ENCODE measurements at places on chromosomes 11 and 22.
A peak's percentile ranks its signal among the peaks of the same experiment; 100 is the strongest.

DNA sequence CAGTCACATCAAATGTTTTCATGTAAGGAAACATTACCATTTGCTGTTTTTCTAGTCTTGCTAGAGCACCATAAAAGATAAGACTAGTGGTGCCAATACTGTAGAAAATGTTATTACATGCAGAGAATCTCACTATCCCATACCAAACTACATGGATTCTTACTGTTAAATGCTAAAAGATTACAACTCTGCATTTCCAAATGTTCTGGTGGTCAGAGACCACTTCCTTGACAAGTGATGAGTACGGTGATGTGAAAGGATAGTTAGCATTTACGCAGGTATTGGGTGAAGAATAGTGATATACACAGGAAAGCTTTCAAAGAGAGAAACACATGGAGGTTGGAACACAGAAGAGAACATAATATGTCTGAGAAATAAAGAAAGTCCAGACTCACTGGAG, 98.2 kb downstream of the GGTLC2 start:
- DNase-seq = no peak

DNA sequence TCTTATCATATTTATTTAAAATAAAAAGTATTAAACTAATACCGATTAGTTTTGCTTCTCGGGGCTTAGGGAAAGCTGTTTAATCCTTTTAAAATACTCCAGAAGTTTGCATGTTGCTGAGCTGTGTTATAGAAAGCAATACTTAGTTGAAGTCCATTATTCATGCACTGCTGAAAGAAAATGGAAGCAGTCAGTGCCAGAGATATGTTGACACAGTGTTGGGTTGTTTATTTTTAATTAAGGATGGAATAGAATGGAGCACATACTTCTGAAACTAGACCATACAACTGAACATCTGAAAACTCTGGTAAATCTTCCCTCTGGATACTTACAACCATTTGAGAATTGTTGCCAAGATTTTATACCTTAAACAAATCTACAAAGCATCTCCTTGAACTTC, 282.7 kb upstream of the CCDC179 start:
- no peak for DNase-seq

DNA sequence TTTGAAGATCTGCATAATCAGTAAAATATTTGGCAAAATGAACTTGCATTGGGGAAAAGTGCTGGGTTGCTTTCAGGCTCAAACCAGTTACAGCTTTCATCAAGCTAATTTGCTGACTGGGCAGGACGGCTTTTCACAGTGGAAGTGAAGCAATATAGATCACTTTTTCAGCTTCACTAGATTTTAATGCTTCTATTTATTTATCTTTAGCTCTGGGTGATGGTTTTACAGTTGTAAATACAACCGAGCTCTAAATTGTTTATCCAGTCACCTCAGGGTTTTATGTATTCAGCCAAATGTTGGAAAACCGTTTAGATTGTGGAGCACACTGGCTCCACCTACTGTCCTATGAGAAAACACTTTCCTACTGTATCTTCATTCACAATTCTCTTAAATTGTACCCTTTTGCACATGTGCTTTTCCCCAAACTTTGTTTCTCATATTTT, 58.2 kb downstream of the ACER3 start:
- no peak for DNase-seq

DNA sequence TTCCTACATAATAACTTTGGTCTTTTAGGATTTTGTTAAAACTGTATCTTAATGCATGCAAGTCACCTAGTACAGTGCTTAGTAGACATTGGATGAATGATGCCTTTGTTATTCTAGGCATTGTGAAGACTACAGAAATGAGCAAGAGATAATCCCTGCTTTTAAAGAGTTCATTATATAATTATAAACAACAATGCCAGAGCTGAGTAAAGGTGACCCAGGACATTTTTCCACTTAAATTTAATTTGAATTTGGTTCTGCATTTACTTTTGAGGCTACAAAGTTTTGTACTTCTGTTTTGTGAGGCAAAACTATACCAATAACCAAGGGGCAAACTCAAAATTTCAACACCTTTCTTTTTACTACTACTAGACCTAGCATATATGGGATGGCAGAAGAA, 182.0 kb upstream of the SESN3 start:
- no peak for DNase-seq

DNA sequence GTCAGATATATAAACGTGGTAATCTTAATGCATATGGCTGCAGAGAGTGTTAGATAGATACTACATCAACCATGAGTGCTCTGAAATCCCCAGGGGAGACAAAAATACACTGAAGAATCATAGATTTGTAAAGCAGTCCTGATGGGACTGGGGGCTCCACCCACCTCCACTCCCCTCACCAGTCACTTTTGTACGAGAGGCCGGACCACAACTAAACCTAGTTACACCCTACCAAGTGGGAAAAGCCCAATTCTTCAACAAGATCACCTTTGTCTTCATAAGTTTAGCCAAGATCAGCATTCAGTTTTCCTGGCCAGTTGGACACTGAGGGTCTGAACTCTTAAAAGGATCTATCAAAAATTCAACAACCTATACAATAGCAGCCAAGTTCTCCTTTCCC, 1.5 kb downstream of the SF1 start:
- DNase-seq = no peak

GRCh38 chr11:60168306-60168705, 14.6 kb downstream of the MS4A6A start:
- DNase-seq = no peak

DNA sequence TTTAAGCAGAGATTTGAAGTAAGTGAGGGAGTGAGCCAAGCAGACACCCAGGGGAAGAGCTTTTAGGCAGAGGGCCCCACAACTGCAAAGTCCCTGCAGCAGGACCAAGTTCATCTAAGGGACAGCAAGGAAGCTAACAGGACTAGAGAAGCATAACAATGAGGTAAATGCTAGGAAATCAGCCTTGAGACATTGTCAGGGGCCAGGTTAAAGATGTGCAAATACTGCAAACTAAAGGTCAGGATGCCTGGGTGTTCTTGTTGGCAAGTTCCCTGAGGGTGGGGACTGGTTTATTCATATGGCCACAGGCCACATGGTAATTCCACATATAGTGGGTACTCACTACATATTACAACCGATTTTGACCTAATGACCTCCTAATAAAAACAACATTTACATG, 399.2 kb upstream of the NARS2 start:
- DNase-seq = no peak

GRCh38 chr11:119047205-119047604, 9.8 kb downstream of the HYOU1 start:
- DNase-seq = no peak

DNA sequence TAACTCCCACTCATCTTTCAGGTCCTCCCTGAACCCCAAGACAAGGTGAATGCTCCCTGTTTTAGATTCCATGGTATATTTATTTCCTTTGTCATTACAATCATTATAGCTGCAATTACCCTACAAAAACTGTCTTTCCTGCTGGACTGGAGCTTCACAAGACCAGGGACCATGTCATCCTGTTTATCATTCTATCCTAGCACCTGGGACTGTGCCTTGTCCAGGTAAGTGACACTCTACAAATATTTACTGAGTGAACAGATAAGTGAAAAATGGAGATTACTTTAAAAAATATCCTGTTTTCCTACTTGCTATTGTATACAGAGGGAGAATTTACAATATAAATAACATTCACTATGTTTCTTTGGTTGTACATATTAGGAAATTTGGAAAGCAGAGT, 22.5 kb upstream of the ELF5 start:
- no peak for DNase-seq

GRCh38 chr11:102293873-102294601, 23.2 kb upstream of the BIRC3 start:
- no peak for DNase-seq

- no peak for DNase-seq
Measured at GRCh38 chr22:21946262-21946925, 6.3 kb downstream of the PPM1F start.

DNA sequence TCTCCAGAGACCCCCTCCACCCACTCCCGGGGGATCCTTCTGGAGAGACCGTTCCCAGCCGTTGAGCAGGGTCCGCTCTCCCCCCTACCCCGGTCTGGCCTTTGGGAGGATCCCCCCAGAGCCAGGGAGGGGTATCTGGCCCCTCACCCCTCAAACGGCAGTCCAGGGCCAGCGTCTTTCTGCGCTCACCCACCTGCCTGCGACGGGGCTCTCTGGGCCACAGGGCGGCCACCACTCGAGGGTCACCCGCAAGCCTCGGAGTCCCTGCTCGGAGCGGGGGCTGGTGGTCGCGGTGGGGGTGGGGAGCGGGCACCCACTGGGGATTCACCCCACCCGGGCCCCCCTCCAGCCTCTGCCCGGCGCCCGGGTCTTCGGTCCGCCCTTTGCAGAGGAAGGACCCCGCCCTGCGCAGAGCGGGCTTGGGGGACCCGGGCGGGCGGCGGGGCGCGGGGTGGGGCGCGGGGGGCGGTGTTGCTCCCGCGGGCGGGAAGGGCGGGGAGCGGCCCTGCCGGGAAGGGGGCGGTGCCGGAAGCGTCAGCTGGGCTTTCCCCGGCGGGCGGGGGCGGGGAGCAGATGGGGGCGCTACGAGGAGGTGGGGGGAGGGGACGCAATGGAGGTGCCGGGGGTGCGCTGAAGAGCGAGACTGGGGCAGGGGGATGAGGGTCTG, 16.6 kb downstream of the CRELD2 start:
- peak; percentile 24 for DNase-seq

- DNase-seq = no peak
Measured at GRCh38 chr11:126182787-126183445, 28.5 kb downstream of the RPUSD4 start.

DNA sequence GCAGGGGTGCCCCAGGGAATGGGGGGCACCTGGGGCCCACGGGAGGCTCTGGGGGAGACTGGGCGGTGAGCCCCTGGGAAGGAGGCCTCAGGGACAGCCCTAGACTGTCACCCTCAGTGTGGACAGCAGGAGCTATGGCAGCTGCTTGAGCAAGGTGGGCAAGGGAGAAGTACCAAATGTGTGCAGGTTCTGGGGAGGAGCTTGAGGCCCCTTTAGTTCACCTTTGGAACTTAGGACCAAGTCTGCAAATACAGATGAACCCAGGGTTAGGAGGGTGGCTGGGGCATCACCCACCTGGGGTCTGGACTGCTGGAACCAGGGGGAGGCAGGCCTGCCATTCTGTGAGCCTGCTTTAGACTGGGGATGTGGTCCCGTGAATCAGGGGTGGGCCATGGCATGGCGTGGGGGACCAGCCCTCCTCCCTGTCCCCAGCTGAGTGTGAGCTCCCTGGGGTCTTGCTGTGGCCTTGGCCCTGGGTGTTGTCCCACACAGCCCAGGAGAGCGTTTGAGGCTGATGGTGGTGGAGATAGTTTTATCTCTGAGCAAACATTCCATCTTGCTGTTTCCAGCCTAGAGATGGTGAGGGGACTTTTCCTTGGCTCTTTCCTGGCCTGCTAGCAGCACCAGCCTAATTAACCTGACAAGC, 122.3 kb downstream of the KCNQ1 start:
- DNase-seq = no peak

DNA sequence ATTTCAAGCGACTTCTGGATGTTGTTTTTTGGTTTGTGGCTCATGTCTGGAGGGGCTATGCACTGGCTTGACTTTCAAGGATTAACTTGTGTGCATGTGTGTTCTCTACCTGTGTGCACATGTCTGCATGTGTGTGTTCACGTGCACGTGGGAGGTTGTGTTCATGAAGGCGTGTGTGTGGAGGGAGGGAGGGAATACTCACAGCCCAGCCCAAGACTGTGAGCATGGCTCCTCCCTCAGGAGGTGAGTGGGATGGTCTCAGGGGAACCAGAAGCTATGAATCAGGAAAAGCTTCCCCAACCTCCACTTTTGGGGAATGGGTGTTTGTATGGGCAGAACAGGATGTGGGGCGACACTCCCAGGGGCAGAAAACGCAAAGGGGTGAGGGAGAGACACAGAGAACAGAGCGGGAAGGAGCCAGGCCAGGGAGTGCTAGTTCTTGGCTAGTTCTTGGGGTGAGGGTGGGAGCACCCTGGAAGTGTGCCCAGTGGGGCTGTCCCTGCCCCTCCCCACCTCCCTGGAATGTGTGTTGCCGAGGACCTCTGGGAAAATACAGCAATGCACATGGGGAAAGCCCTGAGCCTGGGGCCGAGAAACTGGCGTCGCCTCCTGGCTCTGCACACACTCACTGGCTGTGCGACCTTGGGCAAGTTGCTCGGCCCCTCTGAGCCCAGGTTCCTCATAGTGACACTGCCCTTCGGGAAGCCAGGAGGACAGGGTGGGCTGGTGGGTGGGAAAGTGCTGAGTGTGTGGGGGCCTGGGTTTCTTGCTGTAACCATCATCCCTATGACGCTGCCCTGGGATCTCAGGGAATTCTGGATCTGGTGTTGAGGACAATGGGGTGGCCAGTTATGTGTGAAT, 16.9 kb upstream of the ALX4 start:
- DNase-seq = no peak

DNA sequence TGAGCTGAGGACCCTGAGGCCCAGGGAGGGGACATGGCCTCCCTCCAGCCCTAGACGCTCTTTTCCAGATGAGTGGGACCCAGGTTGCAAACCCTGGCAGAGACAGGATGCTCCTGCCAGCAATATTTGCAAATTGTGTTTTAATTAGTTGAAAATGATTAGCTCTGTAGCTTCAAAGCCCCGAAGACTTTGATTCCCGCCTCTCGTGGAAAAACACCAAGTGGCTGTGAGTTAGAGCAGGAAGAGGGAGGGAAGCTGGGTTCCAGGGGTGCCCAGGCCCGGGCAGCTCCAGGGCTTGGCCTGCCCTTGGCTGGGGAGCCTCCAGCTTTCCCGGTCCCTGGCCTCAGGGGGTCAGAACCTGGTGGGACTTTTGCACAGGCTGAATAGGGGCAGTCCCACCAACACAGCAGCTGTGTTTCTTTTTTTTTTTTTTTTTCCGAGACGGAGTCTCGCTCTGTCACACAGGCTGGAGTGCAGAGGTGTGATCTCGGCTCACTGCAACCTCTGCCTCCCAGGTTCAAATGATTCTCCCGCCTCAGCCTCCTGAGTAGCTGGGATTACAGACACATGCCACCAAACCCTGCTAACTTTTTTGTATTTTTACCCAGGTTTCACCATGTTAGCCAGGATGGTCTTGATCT, 101.6 kb upstream of the RTL6 start:
- no peak for DNase-seq

GRCh38 chr11:128908391-128909246, 17.5 kb downstream of the KCNJ5 start:
- DNase-seq = no peak

DNA sequence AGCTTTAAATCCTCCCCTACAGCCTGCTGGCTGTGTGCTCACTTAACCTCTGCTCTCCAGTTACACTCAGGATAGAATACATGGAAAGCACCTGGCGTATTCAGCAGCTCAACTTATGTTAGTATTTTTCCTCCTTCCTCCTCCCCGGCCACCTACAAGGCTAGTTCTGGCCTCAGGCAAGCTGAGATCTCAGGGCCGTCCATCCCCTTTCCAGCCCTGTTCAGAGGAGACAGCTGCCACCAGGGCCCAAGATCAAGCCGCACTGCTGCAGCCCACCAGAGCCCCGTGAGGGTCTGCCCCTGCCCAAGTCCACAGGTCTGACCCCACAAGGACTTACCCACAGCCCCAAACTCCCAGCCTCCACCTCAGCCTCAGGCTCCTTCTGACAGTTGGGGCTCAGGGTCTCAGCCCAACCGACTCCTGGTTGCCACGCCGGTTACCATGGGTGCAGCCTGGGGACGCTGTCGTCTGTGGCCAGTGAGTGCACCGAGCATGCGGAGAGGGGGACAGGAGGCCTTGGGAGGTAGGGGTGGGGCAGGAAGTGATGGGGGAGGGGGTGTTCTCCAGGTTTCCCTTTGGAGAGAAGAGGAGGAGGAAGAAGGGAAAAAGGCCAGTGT, at the start of gene C11orf16:
TSS of gene C11orf16 (minus strand) at position 384 of the 617 bp plus-strand sequence. CDS start 639 bp downstream, outside the sequence.
- DNase-seq = no peak

- no peak for DNase-seq
Measured at GRCh38 chr11:85912414-85912813, 57.2 kb downstream of the CCDC83 start.

GRCh38 chr22:38067761-38068360, 10.7 kb downstream of the PICK1 start:
- no peak for DNase-seq

Measured in anterior cingulate cortex (tissue), 58 donors.